ENCODE measurements at places on chromosomes 5 and 9.

- no peak for DNase-seq
Measured at GRCh38 chr5:140148508-140148907, 22.8 kb downstream of the IGIP start.

DNA sequence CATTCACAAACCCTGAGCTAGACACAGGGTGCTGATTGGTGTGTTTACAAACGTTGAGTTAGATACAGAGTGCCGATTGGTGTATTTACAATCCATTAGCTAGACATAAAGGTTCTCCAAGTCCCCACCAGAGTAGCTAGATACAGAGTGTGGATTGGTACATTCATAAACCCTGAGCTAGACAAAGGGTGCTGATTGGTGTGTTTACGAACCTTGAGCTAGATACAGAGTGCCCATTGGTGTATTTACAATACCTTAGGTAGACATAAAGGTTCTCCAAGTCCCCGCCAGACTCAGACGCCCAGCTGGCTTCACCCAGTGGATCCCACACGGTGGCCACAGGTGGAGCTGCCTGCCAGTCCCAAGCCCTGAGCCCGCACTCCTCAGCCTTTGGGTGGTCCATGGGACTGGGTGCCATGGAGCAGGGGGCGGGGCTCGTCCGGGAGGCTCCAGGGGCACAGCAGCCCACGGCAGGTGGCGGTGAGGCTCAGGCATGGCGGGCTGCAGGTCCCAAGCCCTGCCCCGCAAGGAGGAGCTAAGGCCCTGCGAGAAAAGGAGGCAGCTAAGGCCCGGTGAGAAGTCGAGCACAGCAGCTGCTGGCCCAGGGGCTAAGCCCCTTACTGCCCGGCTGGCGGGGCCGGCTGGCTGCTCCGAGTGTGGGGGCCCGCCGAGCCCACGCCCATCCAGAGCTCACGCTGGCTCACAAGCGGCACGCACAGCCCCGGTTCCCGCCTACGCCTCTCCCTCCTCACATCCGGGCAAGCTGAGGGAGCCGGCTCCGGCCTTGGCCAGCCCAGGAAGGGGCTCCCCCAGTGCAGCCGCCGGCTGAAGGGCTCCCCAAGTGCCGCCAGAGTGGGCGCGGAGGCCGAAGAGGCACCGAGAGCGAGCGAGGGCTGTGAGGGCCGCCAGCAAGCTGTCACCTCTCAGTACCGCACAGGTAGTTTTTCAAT is 1039.2 kb upstream of the CDH9 start:
- DNase-seq: no peak

DNA sequence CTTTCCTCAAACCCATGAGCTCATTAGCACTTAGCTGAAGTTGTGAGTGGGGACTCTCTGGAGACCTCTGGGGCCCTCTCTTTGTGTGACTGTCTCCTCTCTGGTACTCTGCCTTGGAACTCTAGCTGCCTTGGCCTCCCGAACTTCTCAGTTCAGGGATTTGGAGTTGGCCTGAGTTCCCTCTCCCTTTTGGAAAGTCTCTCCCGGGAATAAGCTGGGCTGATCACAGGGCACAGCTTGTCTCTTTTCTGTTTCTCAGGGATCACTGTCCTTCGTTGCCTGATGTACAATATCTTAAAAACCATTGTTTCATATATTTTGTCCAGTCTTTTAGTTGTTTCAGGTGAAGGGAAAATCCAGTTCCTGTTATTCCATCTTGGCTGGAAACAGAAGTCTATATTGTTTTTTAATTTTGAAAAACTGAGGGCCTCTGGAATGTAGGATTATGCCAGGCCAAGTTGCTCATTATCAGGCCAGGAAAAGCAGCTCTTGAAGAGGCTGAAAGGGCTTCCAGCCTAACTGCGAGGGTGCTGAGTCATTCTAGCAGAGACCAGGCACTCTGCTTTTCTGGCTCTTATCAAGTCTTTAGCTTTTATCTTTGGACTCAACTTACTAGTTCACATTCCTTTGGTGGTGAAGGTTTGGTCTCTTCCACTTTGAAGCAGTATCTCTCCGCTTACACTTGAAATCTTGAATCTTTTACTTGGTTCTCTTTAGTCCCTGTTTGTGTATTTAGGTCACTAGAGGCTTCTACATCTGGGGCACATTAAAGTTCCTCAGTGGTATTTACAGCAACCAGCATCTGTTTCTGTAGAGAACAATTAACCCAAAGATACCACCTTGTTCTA is 8.4 kb upstream of the RGS3 start:
- peak; percentile 70 for DNase-seq

DNA sequence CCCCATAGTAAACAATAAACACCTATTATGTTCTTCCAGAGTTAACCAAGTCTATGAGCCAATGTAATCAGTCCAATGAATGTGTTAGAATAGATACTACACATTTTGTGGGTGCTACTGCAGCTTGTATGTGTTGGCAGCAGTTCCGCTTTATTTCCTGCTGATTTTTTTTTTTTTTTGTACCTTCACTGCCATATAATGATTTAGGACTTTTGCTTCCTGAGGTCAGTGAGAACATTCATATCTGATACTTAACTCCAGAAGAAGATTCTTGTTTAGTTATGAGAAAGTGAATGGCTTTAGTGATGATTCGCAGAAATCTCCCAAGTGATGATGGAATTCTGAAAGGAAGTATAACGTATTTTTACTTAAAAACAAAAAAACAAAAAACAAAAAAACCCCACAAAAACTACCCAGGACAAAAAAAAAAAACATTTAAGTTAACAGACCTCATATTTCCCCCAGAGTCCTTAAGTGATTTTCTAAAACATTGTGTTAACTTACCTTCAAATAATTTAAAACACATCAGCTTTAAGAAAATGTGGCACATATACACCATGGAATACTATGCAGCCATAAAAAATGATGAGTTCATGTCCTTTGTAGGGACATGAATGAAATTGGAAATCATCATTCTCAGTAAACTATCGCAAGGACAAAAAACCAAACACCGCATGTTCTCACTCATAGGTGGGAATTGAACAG is 24.7 kb upstream of the LMNB1 start:
- DNase-seq: no peak
